Smooth muscle cell of trachea (primary cell): ENCODE measurements at places on chromosomes 12 and 14. TPM values are rescaled to one million over a fixed set of nuclear protein-coding genes. Genes with fewer than 3 reads are reported as not detected.

The TESPA1 gene
- total RNA-seq = not detected in 2 replicates

The EAPP gene
- 46.3 and 67.5 TPM in 2 replicates for total RNA-seq

The OTX2 gene
- total RNA-seq = not detected in 2 replicates

The FSCB gene
- under 0.01 TPM in 1 of 2 replicates, not detected in the other for total RNA-seq

The RASAL1 gene
- not detected in 2 replicates for total RNA-seq

The ALDH2 gene
- total RNA-seq = 20.7 and 57.9 TPM in 2 replicates

The CFAP251 gene
- total RNA-seq = 1.6 and 4.8 TPM in 2 replicates

The RNASE7 gene
- total RNA-seq = 0.17 TPM in 1 of 2 replicates, not detected in the other

The SPX gene
- total RNA-seq = 0.50 TPM in 1 of 2 replicates, not detected in the other
